Activated CD4-positive, alpha-beta T cell treated with anti-CD3 and anti-CD28 coated beads, Interleukin-2, Interleukin-4, amounts not matched to agents 100 ng/mL and 50 ng/mL, durations not matched to agents 16 hours and 8 hours (primary cell): ENCODE measurements at places on chromosomes 4 and X.

DNA sequence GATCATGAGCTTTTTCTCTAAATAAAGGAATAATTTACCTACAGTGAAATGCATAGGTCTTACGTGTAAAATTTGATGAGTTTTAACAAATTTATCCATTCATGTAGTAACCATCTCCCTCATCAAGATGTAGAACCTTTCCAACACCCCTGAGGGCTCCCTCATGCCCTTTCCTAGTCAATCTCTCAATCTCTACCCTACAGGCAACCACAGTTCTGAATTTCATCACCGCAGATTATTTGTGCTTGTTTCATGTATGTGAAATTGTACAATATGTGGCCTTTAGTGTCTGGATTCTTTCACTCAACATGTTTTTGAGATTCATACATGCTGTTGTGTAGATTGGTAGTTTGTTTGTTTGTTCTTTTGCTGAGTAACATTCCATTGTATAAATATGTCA, 2.1 kb downstream of the VGLL1 start:
- no peak for DNase-seq

- no peak for DNase-seq
Observed at GRCh38 chr4:37160653-37161052, 83.9 kb upstream of the NWD2 start.

- DNase-seq: no peak
Observed at GRCh38 chr4:74878323-74878722, 54.6 kb upstream of the PARM1 start.

GRCh38 chrX:155896512-155896911, 15.4 kb downstream of the VAMP7 start:
- DNase-seq: no peak

- no peak for DNase-seq
Observed at GRCh38 chr4:6920171-6920570, 10.5 kb downstream of the TBC1D14 start.

- DNase-seq: no peak
Observed at GRCh38 chrX:114272096-114272686, 311.7 kb upstream of the HTR2C start.

DNA sequence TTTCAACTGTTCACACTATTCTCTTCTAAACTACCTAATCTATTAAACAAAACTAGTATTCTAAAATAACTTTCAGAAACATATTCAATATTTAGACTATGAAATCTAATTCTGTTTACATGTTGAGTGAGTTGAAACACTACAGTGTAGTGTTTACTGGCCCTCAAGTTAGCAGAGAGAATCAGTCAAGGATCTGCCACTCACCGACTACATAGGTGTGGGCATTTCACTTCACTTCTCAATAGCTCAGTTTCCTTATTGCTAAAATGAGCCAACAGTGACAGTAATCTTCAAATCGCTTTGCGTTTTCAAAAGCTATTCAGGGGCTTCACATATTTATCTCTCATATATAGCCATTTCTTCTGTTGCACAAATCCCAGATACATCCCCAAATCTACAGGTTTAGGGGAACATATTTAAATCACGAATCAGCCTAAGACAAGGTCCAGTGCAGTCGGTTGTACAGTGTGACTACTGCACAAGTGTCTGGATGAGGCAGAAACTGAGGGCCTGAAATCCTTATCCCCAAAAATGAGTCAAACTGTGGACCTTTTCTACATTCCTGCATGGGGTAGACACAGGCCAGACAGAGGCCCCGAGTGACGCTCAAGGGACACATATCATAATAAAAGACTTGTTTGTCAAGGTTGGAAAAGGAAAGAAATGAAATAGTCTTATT, 129.8 kb downstream of the PPP3CA start:
- no peak for DNase-seq

DNA sequence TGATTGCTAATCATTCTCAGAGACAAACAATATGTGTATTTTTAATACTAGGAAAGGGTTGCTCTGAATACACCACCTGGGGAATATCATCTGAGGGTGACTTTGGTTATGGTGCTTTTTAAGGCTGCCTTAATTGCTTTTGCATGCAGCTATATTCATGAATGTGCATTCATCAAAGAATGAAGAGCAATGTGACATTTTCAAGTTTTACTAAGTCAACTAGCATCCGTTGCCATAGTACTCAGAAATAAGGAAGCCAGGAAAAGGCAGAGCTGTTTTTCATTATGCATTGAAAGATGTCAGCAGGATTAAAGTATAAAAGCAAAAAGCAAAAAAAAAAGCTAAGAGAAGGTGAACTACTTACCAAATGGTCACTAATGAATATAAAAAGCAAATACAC, 67.4 kb upstream of the PCDH18 start:
- DNase-seq: no peak

- no peak for DNase-seq
Observed at GRCh38 chr4:27881705-27882104, 1021.1 kb downstream of the STIM2 start.

- no peak for DNase-seq
Observed at GRCh38 chr4:25727711-25728493, 72.3 kb downstream of the SLC34A2 start.

GRCh38 chr4:7027913-7028312, 15.3 kb upstream of the TADA2B start:
- DNase-seq: no peak

DNA sequence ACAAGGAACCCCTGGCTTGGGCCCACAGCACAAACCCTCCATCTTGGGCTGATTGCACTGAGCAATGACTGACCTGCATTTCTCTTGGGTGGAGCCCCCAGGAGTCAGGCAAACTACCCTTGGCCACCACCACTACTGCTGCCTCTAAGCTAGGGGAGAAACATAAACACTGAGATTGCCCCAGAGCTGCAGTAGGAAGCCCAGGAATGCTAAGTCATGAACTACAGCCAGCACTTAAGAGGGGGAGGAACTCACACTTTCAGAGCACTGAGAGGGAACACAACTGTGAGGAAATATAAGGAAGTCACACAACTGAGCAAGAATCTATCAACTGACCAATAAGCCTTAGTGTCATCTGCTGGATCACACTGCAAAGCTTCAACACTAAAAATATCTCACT, 111.6 kb upstream of the PPP3CA start:
- no peak for DNase-seq

GRCh38 chrX:105260291-105261043, 40.0 kb upstream of the TEX13A start:
- no peak for DNase-seq
